NCI-H2171 treated with DMSO at 0.1 percent for 48 hours (cell line): ENCODE measurements at places on chromosomes 11 and 22.

DNA sequence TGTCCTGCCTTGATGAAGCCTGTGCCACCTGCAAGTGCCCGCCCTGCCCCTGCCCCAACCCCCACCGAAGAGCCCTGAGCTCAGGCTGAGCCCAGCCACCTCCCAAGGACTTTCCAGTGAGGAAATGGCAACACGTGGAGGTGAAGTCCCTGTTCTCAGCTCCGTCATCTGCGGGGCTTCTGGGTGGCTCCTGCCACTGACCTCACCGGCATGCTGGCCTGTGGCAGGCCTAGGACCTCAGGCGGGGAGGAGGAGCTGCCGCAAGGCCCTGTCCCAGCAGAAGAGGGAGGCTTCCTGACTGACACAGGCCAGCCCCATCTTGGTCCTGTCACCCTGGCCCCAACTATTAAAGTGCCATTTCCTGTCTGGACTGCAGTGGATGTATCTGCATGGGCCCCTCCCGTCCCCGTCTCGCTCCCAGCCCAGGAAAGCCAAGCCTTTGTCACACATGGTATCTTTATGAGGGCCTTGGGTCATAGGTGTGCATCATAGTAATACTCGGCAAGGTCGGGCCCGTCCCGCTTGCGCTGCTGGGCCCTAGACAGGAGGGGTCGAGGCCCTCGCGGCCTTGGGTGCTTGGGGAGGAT lies 882 bp downstream of the FREY1 start:
- DNase-seq: no peak

DNA sequence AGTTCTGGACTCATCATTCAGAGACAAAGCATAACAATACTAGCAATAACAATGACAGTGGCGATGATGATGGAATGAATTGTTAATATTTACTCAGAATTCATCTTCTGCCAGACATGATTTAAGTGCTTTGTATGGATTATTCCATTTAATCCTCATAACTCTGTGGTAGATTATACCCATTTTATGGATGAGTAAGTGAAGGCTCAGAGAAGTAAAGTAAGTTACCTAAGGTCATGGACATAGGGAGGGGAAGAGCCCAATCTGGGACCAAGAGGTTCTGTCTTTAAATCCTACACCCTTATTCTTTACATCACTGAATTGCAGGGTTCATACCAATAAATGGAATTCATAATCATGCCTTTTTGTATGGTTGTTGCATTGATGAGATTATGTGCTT lies 72.7 kb downstream of the MYO18B start:
- no peak for DNase-seq

DNA sequence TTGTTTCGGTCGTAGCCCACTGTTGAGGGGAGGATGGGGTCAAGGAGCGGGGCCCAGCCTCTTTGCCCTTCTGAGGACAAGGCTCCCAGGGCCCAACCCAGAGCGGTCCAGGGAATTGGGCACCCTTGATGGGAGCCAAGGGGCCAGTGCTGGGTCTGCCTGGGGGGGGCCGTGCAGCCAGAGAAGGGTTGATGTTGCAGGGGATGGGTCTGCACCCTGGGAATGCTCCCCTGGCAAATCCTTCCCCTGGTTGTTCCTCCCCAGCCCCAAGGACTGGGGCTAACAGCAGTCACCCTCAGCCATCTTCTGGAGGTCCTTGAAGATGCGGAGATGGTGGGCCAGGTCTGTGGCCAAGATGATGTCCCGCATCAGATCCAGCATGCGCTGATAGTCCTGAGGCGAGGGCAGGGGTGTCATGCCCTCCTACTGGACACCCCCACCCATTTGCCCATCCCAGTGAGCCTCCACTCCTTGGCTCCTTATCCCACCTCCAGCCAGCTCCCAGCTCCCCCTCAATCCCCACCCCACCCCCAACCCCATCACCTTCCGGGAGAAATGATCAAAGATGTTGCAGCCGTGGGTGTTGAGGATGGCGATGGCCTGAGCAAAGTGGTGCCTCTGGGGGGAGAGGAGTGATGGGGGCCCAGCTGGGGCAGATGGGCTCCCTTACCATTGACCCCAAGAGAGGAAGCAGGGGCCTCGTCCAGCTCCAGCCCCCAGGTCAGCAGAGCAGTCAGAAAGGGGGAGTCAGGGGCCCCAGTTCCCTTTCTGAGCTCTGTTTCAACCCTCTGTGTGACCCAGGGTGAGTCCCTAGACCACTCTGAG lies 95.0 kb downstream of the PDE2A start:
- DNase-seq: no peak

- no peak for DNase-seq
Observed at GRCh38 chr22:37734964-37735451, 38.2 kb downstream of the TRIOBP start.

DNA sequence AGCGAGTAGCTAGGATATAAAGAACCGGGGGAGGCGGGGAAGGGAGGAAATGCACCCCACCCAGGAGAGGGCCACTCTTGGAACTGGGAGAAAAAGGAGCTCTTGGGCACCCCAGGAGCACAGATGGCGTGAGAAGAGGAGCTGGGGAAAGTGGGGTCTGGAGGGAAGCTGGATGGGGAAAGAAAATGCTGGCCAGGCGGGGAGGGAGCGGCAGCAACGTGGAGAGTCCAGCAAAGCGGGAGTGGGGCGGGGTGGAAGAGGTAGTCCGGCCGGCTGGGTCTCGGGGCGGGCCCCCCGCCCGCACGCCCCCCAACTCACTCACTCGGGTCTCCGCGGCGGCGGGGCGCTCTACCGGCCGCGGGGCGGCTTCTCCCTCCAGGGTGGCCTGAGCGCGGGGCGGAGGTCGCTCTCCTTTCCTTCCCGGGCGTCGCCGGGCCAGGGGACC lies 522 bp downstream of the TOB2 start:
- DNase-seq: peak; percentile 19
